ENCODE measurements at places on chromosomes 6 and 20.
A peak's percentile ranks its signal among the peaks of the same experiment; 100 is the strongest.

DNA sequence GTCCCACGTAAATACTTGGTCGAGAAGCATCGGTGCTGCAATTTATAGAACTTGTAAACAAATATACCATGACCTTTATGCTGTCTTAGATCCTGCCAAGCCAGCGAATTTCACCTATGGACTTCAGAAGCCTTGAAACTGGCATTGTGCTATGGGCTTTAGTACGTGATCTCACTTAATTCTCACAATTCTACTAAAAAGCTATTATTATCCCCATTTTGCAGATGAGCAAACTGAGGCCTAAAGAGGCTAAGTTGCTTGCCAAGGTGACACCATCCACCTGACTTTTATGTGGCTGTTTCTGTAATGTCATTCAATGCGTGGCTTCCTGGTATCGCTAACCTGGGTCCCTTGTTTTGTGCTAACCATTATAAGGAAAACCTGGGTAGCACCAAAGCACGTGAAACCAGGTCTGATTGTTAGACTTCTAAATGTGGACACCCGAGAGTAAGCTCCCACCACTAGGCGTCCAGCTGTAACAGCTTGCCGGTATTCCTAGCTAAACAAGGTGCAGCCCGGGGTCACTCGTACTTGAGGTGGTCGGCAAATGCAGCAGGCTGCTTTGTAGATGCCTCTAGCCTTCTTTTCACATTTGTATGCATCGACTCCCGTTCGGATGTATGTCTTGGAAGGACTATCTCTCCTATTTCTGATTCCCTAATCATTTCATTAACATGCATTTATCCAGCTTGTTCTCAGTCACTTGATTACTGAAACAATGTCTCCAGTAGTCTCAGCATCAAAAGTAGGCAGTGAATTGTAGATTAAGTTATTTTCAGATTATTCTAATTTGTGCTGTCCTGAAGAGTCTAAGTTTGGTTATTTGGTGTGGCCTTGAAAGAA, 1.1 kb downstream of the SYNJ2 start:
- no peak for DNase-seq

DNA sequence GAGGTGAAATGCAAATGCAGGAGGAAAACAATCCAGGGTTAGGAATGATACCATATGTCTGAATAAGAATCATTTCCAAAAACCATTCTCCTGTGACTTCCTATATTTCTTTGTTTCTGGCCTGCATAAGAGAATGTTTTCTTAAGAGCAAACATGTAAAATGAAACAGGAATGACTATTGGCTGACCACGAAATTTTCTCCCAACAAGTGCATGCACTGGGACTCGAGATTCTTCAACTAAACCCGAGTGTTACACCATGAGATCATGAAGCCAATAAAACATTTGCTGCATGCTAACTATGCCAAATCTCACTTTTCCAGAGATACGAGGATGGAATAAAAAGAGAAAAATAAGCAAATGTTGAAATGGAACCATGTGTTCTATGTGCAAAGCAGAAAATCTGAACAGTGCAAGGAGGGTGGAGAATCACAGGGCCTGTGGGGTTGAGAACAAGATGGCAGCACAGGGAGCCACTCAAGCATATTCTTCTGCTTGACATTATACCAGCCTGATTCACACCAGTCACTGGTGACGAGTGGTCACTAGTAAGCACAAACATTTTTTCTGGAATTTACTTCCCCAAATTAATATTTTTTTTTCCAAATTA, 212.2 kb upstream of the FOXA2 start:
- DNase-seq = no peak

GRCh38 chr20:20837574-20838021, 125.2 kb upstream of the RALGAPA2 start:
- DNase-seq = peak; percentile 43

- DNase-seq = no peak
These were observed 100.6 kb downstream of the KCNB1 start for GRCh38 chr20:49381558-49382493.

- no peak for DNase-seq
These were observed 116.2 kb upstream of the STMND1 start for GRCh38 chr6:16985513-16986284.

DNA sequence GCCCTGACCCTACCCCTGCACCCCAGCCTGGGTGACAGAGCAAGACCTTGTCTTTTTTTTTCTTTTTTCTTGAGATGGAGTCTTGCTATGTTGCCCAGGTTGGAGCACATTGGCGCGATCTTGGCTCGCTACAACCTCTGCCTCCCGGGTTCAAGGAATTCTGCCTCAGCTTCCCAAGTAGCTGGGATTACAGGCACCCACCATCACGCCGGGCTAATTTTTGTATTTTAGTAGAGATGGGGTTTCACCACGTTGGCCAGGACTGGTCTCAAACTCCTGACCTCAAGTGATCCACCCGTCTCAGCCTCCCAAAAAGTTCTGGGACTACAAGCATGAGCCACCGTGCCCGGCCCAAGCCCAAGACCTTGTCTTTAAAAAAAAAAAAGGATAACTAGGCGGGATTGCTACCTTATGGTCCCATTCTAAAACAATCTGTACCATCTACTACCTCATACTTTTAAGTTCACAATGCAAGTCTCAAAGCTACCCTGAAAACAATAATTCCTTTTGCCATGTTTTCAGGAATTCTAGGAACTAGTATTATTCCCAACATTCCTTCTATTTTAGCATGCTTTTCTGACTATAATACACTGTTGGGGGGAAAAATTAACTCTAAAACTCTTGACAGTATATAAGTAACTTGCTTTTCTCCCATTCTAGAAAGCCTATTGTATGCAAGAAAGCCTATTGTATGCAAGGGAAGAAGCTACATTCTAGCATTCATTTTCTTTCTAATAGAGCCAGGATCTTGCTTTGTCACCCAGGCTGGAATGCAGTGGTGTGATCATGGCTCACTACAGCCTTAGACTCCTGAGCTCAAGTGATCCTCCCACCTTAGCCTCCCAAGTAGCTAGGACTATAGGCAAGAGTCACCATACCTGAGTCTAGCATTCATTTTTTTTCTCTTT, 6.6 kb downstream of the TUBB start:
- DNase-seq = no peak

GRCh38 chr6:163554032-163554431, 139.5 kb downstream of the QKI start:
- no peak for DNase-seq

DNA sequence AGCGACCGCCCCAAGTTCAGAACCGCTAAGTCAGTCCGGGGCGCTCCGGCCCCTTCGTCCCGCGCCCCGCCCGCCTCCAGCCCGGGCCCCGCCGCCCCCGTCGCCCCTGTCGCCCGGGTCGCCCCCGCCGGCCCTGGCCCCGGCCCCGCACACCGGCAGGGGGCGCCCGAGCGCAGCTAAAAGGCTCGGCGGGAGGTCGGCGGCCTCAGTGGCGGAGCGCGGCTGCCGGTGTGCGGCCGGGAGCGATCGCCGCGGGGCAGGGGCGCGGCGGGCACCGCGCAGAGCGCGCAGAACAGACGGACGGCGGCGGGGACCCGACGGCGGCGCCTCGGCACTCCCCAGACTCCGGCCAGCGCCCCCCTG, at the start of gene FNDC1:
FNDC1 (plus strand) TSS at position 208 of the 363 bp plus-strand sequence. CDS start 197 bp downstream, outside the sequence.
- peak; percentile 68 for DNase-seq

GRCh38 chr6:116452531-116452930, 8.6 kb upstream of the CALHM6 start:
- no peak for DNase-seq

All from activated T-cell treated with anti-CD3 and anti-CD28 coated beads, Interleukin-2, amount 50 U/mL, for 24 hours (primary cell).